ENCODE measurements at places on chromosomes 7 and 10. TPM values are rescaled to one million over a fixed set of nuclear protein-coding genes. Genes with fewer than 3 reads are reported as not detected.

GRCh38 chr7:22664988-22665798 lies 61.8 kb upstream of the IL6 start:
- no peak for DNase-seq

GRCh38 chr10:106336874-106337273 lies 827.6 kb downstream of the SORCS1 start:
- DNase-seq: no peak

DNA sequence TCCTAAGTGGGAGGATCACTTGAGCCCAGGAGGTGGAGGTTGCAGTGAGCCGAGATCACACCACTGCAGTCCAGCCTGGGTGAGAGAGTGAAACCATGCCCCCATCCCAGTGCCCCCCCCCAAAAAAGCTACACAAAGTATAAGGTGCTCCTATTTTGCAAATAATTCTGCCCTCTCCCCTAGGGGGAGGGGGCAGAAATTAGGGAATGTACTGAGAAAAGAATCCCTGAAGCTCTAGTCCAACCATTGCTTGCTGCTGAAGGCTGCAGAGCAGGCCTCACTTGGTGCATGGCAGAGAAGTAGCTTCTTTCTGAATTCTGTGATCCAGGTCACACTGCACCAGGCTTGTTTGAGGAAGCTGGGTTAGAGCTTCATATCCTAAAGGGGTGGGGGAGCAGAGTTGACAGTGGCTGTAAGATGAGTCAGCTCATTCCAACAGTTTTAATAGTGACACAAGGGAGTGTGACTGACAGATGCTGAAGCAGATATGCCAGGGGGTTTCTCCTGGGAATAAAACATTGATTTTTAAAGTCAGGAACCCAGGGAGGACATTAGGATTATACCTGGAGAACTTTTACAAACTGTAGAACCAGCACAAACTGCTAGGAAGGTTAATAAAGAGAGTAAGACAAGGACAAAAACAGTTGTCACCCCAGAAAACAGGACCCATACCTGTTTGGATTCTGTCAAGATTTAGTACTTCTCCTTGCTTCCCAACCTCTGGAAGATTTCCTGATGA lies 32.8 kb upstream of the STRIP2 start:
- DNase-seq: no peak

GRCh38 chr10:113997428-113997827 lies 46.2 kb upstream of the ADRB1 start:
- DNase-seq: no peak

DNA sequence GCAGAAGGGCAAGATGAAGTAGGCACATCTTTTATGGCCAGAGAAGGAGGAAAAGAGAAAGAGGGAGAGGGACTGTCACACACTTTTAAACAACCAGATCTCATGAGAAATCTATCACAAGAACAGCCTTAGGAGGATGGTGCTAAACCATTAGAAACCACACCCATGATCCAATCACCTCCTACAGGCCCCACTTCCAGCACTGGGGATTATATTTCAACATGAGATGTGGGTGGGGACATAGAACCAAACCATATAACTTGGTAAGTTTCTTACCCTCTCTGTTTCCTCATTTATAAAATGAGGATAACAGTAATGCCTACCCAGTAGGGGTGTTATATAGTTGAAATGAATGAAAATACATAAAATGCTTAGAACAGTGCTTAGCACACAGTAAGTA lies 66.0 kb downstream of the CHCHD3 start:
- no peak for DNase-seq

GRCh38 chr7:17146621-17147020 lies 151.8 kb upstream of the AHR start:
- DNase-seq: no peak

- DNase-seq: peak; percentile 47
Measured at GRCh38 chr7:2559283-2559950, 638 bp downstream of the IQCE start.

DNA sequence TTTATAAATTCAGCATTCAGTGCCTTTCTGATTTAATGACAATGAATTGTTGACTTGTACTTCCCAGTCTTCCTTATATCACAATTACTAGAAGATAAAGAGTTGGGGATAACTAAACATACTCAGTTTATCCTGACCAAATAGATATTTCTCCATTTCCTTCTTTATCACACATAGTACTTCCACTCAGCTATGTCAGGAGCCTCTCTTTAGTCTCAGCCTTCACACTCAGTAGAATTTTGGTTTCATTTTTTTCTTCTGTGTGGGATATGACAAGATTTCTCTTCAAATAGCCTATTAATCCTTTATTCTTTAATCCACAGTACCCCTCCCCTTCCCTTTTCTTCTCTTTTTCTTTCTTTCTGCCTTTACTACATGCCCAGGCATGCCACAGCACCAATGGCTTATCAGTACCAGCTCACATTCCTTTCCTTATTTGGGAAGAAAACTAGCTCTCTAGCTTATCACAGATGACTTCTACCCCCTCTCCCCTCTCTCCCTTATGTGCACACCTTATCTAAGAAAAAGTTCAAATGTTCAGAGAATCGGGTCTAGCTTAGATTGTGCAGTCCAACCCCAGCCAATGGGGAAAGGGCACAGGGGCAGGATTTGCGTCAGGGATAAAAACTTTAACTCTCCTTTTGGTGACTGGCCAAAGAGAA lies 109.0 kb downstream of the PHF14 start:
- DNase-seq: no peak

- no peak for DNase-seq
Measured at GRCh38 chr7:139560678-139561077, 37.2 kb downstream of the CLEC2L start.

DNA sequence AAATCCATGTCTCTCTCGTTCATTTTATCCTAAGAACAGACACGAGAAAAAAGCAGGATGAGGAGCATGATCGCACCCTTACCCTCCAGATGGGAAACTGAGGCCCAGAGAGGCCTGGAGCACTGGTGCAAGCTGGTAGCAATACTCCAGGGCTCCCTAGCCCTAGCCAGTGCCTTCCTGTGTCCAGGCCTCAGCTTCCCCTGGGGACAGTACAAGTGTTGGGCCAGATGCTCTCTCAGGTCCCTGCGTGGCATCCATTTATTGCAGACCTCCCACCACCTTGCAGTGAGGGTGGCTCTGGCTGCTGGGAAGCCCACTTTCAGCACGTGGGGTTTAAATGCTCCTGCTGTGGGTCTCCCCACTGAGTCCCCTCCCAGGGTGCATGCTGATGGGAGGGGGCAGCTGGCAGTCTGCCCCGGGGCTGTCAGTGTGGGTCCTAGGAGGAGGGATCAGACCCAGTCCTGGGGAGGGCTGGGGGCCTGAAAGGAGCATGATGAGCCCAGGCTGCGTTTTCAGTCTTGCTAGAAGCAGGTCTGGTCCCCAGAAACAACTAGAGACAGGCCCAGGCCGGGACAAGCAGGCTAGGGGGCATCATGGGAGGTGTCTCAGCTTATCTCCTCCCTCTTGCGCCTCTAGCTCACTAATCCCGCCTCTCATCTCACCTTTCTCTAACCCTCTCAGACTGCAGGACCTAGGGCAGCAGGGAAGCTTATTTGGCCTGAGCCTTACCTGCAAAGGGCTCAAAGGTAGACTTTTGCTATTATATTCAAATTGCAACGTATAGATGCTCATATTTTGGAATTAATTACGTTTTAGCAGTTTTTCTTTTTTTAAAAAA lies 662 bp upstream of the PPIF start:
- DNase-seq: no peak

DNA sequence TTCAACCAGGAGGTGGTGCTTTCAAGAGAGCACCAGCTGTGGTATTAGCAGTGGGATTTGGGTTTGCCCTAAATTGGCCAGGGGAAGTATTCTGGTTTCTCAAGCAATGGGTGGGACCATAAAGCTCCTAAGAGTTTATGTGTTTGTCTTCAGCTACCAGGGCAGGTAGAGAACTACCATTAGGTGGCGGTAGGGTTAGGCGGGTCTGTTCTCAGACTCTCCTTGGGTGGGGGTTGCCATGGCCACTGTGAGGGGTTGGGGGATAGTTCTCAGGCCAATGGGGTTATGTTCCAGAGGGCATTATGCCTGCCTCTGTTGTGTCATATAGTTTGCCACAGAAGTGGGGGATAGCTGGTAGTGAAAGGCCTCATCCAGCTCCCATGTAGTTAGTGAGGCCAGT lies 47.7 kb upstream of the BICC1 start:
- DNase-seq: no peak

- DNase-seq: no peak
Measured at GRCh38 chr7:34320412-34320811, 337.6 kb upstream of the NPSR1 start.

DNA sequence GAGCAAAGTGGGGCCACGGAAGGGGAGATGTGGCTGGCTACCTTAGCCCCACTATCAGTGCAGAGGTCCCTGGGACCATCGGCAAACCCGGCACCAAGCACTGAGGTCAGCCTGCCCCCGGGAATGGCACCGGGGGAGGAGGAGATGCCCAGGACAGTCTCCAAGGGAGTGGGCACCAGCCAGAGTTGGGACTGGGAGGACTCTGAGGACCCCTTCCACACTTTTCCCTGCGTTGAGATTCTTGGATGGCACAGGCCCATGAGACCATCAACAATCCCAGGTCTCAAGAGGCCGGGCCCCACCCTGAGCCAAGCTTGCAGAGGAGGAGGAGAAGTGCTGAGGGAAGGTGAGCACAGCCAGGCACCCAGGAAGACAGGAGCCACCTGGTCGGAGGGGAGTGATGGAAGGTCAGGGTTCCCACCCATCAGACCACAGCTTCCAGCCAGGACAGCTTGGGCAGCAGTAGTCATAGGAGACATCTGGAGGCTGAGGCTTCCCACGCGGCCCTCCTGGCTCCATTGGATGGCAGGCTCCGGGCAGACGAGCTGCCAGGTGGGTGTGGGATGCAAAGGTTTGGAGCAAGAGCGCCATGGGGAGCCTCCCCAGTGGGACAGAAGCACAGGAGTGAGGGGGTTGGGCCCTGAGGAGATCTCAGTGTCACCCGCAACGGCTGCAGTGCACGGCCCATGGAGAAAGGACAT lies 2.6 kb upstream of the OPN4 start:
- no peak for DNase-seq

- no peak for DNase-seq
Measured at GRCh38 chr7:2941216-2941859, 97.2 kb upstream of the GNA12 start.

DNA sequence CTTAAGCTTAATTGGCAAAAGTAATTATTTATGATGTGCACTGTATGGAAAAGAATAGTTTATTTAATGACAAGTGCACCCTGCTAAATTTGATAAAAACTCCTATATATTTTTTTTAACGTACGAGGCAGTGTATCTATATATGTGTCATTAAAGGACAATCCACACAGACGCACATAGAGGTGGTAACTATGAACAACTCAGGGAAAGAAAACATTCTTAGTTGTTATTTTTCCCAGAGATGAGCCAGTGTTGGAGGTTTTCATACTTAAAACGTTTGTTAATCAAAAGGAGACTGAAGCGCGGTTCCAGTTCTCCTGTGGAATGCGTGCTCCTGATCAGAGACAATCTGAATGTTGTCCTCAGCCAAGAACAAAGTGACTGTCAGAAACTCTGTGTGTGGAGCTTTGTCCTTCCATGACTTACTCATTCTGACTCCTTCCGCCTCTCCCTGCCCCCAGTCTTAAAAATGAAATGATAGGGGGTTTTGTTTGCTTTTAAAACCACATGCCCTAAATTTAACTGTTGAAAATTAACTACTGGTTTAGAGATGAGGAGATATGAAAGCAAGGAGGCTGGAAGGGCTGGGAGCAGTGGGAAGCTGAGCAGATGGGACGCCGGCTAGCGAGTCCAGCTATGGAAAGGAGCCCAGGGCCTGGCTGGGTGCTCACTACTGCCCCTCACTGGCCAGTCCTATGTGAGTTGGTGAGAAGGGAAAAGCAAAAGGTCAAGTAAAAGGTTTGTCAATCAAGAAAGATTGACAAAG lies 99.6 kb downstream of the SVIL start:
- DNase-seq: no peak

DNA sequence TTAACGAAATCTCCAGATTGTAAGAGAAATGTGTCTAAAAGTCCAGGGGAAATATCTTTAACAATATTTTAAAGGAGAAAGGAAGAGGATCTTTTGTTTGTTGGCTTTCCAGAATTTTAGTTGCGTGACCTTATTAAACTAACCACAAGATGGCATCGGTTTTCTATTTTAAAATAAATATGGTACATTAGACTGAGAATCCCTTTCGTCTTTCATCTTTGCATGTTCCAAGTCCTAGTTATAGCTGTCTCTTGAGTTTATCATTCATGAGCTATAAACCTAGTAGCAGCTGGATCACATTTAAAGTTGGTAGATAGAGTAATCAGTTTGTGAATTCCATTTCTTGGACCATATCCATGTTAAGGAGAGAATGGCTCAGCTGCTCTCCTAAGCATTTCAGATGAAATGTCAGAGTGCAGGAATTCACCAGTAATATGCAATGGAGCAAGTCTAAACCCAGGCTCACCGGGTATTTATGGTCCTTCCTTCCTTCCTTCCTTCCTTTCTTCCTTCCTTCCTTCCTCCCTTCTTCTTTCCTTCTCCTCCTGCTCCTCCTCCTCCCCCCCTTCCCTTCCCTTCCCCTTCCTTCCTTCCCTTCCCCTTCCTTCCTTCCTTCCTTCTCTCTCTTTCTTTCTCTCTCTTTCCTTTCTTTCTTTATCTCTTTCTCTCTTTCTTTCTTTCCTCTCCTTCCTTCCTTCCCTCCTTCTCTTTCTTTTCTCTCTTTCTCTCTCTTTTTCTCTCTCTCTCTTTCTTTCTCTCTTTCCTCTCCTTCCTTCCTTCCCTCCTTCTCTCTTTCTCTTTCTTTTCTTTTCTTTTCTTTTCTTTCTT lies 57.8 kb upstream of the RAB18 start:
- no peak for DNase-seq

- DNase-seq: no peak
Measured at GRCh38 chr7:158428837-158429753, 158.5 kb downstream of the PTPRN2 start.

- DNase-seq: no peak
Measured at GRCh38 chr7:93690021-93690420, 115.5 kb upstream of the CALCR start.

GRCh38 chr7:80247891-80248290 lies 113.3 kb downstream of the GNAI1 start:
- DNase-seq: no peak

DNA sequence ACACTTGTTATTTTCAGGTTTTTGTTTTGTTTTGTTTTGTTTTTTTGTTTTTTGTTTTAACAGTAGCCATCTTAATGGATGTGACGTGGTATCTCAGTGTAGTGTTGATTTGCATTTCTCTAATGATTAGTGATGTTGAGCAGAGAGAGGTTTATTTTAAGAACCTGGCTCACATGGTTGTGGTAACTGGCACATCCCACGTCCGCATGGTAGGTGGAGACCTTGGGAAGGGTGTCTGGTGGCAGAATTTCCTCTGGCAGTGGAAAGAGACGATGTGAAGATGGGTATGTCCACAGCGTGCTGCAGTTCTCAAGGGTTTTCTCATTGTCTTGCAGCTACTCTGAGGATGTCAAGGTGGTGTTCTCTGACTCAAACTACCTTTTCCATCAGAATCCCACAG lies 252.2 kb downstream of the GALNT17 start:
- DNase-seq: no peak

GRCh38 chr10:52895059-52895458 lies 122.5 kb upstream of the MBL2 start:
- DNase-seq: no peak

GRCh38 chr7:117090791-117091190 lies 137.5 kb downstream of the ST7 start:
- no peak for DNase-seq

Gene WIPF3
- total RNA-seq: not detected

Gene DCLRE1A
- total RNA-seq: 12.7 TPM

Gene ITGA8
- not detected for total RNA-seq

Gene TAS2R5
- total RNA-seq: 1.2 TPM

Gene SHTN1
- 0.40 TPM for total RNA-seq

Gene NCF1
- total RNA-seq: 2.6 TPM

Gene NANOS1
- total RNA-seq: 0.12 TPM

Gene CDK6
- 95.4 TPM for total RNA-seq

Data from activated CD4-positive, alpha-beta T cell treated with anti-CD3 and anti-CD28 coated beads, Interleukin-2, amount 10 ng/mL, durations not matched to agents 7 days and 5 days (primary cell).